Stimulated activated CD4-positive, alpha-beta T cell treated with anti-CD3 and anti-CD28 coated beads, Interleukin-2, amount 100 ng/mL, for 48 hours (primary cell): ENCODE measurements at places on chromosomes 7 and 10.

GRCh38 chr10:83965473-83965872 is 173.8 kb upstream of the GHITM start:
- no peak for DNase-seq

- no peak for DNase-seq
Observed at GRCh38 chr10:110373059-110373458, 68.3 kb upstream of the SMNDC1 start.

- peak; percentile 45 for DNase-seq
Observed at GRCh38 chr7:42014625-42015618, 222.1 kb downstream of the GLI3 start.

GRCh38 chr10:117167346-117167788 is 29.3 kb upstream of the VAX1 start:
- no peak for DNase-seq

DNA sequence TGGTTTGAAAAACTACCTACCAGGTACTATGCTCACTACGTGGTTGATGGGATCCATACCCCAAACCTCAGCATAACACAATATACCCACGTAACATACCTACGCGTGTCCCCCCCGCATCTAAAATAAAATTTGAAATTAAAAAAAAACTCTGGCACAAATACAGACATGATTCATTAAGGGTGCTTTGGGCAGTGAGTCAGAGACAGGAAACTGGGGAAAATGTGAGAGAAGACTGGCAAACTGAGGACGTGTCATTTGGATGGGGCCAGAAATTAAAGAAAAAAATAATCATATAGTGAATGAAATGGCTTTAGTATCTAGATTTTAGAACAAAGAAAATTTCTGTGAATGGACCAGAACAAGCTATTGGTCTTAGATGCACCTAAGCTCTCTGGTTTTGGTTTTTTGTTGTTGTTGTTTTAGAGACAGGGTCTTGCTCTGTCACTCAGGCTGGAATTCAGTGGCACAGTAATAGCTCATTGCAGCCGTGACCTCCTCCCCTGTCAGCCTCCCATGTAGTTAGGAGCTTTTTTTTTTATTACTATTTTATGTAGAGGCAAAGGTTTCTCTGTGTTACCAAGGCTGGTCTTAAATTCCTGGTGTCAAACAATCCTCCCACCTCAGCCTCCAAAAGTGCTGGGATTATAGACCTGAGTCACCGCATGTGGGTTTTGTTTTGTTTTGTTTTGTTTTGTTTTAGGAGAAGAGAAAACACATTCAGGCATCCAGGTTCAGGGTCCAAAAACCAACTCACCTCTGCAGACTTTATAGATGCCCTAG is 5.9 kb upstream of the PRSS58 start:
- DNase-seq = no peak

DNA sequence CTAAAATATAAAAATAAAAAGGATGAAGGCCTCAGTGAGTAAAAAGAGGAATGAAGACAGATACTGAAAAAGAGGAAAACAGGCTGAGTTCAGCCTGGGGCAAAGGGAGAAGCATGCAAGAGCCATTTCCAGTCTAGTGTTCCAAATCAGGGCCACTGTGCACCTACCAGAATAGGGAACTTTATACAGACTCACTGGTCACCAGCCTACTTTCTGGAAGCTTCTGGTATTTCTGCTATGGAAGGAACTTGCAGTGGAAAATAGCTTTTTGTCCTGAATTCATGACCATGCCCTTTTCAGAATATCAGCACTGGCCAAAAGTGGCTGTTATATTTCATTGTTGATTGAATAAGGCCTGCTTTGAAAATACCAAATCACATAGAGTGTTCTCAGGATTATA is 28.8 kb downstream of the ABRAXAS2 start:
- DNase-seq = no peak

- peak; percentile 55 for DNase-seq
Observed at GRCh38 chr7:141012044-141012685, 2.6 kb downstream of the MRPS33 start.

- no peak for DNase-seq
Observed at GRCh38 chr10:31623947-31624346, 304.7 kb downstream of the ARHGAP12 start.

DNA sequence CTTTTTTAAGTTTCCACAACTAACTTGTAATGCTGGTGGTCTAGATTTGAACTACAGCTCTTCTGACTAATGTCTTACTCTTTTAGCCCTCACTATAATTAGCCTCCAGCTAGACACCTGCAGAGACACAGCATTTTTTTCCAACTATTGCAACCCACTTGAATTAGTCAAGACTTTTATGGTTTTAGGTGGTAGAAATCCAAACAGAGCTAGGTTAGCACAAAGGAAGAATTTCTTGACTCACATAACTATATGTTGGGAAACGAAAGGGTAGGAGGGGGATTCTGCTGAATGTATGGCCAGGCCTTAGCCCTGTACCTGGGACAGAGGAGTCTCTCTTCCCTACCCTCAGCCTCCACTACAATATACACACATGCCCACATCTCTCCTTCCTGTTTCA is 586.1 kb downstream of the INHBA start:
- no peak for DNase-seq

GRCh38 chr7:151426441-151426903 is 13.5 kb downstream of the CRYGN start:
- DNase-seq = no peak

GRCh38 chr7:1028044-1028770 is 16.1 kb upstream of the GPR146 start:
- peak; percentile 78 for DNase-seq

- DNase-seq = no peak
Observed at GRCh38 chr7:69067397-69067796, 530.9 kb upstream of the AUTS2 start.

GRCh38 chr7:77822269-77822668 is 23.7 kb downstream of the PHTF2 start:
- DNase-seq = no peak

- DNase-seq = no peak
Observed at GRCh38 chr10:62655337-62655994, 149.1 kb upstream of the ADO start.

GRCh38 chr7:150852371-150852905 is at the start of gene AOC1:
AOC1 (plus strand) TSS chr7:150852517; CDS start chr7:150856471, 3,954 bp downstream.
- DNase-seq = no peak

DNA sequence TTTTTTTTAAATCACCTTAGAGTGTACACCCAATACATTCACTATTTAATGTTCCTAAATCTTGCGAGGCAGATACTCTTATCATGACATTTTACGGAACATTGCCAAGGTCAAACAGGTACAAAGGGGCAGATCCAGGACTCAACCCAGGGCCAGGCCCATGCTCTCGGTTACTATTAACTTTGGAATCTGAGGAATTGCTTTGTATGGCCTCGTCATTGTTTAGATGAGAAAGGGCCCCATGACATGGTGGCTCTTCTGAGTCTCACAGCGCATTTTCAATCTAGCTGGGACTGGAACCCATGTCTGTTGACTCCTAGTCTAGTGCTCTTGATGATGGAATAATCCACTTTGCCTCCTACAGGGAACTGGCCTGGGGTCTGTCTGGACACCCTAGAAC is 59.1 kb downstream of the GATA3 start:
- DNase-seq = no peak

DNA sequence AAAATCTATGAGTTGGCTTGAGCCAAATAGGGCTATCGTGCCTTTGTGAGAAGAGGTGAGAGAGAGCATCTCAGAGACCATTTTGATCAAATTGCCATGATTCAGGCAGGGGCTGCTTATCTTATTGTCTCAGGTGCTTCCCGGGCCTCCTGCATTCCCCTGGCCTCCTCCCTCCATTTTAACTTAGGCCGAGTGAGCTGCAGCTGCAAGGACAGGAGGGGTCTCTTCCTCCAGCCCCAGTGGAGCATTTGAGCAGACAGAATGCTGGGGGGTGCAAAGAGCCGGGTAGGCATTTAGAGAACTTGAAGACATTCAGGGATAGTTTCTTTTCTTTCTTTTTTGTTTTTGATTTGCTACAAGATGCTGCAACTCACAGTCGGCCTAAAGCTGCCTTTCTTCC is 59.0 kb downstream of the BUB3 start:
- DNase-seq = no peak

DNA sequence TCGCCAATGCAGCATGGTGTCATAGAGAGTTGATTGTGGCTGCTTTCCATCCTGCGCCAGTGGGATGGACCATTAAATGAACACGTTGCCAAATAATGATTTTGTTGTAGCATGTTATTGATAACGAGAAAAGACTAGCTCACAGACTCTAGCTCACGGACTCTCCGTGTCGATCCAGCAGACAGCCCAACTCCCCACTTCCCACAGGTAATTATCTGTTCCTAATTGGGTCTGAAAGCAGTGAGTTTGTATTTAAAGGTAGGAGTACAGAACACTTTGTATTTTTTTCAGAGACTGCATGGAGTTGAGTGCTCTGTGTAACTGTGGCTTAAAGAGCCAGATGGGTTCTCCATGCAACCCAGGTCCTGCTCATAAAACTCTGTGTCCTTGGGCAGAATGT is 1250.5 kb downstream of the TYW1 start:
- no peak for DNase-seq

DNA sequence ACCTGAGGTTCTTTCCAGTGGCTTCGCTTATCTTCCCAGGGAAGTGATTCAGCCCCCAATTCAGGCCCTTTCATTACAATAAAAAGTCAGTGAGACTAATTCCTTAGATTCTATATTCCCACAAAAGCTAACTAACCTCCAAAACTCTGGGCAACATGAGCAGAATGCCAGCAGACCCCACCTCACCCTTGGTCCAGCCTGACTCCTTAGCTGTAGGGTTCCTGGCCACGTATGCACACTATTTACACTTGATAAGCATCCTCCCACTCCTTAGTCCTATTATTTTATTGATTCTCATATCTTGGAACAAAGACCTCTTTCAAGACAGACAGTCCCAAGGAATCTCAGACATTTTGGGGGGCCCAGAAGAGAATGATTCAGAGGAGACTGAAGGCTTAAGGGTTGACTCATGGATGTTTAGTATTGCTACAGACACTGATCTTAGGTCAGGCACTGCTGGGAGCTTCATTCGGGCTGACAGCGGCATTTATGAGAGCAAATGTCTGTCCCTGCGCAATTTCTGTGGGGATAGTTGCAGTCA is 162.6 kb upstream of the GDF10 start:
- DNase-seq = no peak

GRCh38 chr7:128453836-128454804 is 1.6 kb upstream of the HILPDA start:
- DNase-seq = no peak

GRCh38 chr7:150686030-150686631 is 625 bp downstream of the GIMAP2 start:
- DNase-seq = no peak

GRCh38 chr7:54709283-54709682 is 49.7 kb downstream of the SEC61G start:
- DNase-seq = no peak

DNA sequence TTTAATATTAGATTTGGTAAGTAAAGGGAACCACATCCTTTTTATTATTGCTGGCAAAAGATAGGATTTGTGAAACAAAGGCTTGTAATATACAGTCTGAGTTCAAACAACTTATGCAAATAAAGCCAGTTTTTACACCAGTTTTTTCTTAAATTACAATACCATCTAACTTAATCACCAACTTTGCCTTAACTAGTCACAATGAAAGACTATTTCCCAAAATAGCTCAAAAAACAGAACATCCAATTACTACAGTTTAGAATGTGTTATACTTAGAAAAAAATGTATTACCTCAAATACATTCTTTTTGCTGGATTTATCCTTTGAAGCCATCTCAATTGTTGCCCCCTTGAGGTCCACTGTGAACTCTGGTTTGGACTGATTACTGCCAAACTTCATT is 108.5 kb downstream of the ARHGAP12 start:
- no peak for DNase-seq

DNA sequence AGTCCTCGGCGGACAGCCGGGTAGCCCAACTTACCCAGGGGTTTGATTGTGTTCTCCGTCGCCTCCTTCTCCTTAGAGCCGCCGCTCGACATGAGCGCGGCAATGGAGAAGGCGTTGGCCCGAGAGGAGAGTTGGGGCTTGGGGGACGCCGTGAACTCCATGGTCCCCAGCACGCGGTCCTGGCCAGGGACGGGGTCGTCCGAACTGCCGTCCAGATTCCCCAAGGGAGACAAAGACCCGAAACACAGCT is 515 bp downstream of the TBX20 start:
- DNase-seq = no peak

- DNase-seq = no peak
Observed at GRCh38 chr7:111650456-111650999, 88.2 kb upstream of the IMMP2L start.

- no peak for DNase-seq
Observed at GRCh38 chr7:6015917-6016652, 7.0 kb downstream of the AIMP2 start.

DNA sequence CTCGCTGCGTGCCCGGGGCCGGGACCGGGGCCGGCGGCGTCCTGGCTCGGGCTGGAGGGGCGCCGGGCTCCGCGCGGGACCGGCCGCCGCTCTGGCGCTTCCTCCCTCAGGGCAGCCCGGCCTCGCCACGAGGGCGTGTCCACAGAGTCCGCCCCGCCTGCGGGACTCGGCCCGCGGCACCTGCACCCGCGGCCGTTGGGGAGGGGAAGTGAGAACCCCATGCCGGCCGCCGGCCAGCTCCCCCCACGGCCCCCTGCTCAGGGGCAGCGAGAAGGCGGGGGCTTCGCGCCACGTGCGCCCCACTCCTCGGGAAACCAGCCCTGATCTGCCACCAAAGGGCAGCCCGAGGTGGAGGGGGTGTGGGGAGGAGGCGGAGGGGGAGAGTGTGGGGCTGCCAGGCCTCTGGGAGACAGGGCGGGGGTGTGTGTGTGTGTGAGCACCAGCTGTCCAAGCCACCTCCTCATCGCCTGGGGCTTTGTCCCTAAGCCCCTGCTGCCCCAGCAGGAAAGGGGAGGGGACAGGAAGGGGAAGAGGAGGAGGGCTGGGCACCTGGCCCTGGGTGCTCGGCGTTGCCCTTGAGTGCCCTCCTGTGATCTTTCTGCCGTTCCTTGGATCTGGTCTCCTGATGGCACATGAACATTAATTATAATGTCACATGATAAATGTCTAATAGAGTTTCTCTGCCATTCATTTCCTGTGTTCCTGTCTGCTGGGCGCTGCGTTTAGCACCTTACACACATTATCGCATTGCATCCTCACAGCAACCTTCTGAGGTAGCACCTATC is at the start of gene PIK3AP1:
Gene PIK3AP1, minus strand, starts transcription at position 93 of the 785 bp plus-strand sequence. CDS start 120 bp downstream, outside the sequence.
- peak; percentile 31 for DNase-seq

DNA sequence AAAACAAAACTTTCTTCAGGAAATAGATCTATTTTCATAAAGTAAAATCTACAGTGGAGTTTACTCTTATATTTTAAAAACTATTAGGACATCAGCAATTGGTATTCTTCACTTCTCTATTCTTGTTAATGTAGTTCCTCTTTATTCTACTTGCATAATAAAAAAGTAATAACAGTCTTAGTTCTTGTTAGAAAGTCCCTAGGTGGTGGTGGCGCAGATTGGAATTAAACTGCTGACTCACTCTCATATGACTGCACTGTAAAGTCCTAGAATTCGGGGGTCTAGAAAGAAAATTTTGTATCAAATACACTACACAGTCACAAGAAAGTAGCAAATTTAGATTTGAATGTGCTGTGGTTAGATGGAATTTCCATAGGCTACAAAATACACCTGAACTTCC is 44.6 kb upstream of the TES start:
- no peak for DNase-seq
